Kidney capillary endothelial cell (primary cell): ENCODE measurements at places on chromosomes 12 and 14.

DNA sequence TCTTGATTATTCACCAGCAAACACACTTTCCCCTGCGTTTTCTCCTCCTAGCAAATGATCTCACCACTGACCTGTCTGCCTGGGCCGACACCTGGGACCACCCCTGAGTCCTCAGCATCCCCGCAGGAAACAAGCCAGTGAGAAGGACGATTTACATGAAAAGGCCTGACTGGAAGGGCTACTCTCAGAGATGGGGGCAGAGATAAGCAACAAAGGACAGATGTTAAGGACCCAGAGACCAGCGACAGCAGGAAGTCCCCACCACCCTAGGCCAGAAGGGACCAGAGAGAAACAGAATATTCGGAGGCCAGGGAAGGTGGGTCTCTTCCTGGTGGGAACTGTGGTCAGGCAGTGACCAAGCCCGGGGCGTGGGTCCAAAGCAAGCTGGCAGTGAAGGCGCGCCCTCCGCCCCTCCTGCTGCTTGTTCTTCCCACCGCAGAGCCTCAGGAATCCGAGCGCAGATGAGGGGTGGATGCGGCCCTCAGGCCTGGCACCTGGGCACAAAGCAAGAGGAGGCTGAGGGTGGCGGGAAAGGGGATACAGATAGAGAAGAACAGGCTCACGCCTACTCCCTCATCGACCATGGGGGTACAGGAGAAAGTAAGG lies 55.8 kb downstream of the STX2 start:
- DNase-seq = no peak

- DNase-seq = no peak
Measured at GRCh38 chr12:69334158-69334557, 14.0 kb upstream of the LYZ start.

DNA sequence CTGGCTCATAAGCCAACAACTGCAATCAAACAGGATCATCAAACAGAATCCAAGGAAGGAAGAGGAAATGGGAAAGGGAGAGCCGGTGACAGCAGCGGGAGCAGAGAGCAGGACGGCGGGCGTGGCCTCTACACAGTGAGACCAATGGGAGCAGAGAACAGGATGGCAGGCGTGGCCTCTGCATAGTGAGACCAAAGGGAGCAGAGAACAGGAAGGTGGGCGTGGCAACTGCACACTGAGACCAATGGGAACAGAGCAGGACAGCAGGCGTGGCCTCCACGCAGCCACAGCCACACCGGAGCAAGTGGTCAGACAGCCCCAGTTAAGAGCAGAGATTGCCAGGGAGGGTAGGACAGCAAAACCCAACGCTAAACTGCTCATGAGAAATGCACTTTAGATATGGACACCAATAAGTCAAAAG lies 16.4 kb downstream of the LRCOL1 start:
- peak; percentile 93 for DNase-seq

DNA sequence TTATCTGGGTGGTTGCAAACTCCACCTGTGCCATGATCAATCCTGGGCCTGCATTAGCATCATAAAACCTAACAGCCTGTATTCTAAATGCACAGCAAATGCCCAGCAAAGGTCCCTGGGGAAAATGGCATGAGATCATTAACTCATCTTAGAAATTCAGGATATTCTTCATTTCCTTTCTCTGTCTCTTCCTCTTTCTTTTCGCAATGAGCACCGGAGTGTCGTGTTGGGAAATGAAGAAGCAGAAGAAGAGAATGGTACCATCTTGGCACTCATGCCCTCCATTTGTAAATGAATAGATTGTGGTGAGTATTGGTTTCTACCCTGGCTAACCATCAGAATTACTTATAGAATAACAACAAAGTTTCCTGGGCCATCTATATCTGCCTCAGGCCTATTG lies 193.6 kb downstream of the GALC start:
- no peak for DNase-seq

DNA sequence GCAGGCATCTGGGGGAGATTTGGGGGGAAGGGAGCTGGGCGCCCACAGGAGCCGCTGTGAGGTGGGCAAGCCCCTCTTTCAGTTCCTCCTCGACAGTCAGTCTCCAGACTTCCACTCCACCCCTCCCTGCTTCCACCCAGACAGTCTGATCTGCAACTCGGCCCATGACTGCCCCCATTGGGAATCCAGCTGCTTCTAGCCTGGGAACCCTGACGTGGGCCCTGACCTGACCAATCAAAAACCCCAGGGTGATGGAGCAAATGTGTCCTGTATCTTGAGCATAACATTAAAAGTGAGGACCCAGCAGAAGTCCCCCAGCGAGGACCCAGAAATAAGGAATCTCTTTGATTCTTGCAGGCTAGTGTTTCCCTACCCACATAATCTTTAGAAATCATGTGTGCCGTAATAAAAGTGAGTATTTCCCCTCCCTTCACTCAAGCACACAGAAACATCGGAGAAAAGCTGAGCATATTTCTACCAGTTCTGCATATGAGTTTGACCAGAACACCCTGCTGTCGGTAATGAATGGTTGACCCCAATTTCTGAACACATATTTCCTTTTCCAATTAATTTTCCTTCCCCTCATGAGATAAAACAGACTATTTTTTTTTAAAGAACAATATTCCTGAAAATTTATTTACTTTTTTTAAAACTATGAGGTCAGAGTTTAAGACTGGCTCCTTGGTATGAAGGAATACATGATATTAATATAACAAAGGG lies 6.4 kb downstream of the SSH1 start:
- DNase-seq = peak; percentile 82

DNA sequence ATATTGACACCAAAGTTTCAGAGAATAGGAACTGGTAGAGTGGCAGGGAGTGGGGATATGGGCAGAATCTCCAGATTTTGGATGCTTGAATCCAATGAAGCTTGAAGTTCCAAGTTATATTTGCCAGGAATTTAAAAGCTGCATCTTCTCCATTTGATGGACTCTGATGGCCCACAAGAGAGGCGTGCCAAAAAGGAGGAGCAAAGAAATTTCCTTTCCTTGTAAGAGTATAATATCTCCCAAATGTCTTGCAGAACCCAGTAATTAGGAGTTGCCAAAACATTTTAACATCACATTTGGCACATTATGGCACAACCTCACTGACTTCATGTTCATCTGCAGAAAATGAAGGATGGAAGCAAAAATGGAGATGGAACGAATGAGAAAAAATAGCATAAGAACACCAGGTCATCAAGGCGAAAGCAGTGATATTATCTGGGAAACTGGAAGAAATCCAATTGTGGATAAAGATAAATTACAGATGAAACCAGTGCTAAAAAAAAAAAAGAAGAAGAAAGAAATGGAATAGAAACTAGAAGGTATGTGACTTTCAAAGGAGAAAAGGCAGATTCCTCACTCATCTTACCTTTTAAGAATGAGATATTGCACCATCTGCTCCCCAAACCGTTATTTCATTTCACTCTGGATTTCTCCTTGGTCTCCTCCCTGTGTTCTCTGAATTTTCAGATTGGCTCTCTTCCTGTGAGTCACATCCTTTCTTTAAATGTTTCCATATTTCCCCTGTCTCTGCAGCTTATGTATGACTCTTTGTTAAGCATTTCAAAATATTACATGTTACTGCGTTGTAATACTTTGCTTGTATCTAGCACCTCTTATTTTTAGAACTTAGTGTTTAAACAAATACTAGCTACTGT lies 13.5 kb upstream of the FLRT2 start:
- DNase-seq = peak; percentile 81

DNA sequence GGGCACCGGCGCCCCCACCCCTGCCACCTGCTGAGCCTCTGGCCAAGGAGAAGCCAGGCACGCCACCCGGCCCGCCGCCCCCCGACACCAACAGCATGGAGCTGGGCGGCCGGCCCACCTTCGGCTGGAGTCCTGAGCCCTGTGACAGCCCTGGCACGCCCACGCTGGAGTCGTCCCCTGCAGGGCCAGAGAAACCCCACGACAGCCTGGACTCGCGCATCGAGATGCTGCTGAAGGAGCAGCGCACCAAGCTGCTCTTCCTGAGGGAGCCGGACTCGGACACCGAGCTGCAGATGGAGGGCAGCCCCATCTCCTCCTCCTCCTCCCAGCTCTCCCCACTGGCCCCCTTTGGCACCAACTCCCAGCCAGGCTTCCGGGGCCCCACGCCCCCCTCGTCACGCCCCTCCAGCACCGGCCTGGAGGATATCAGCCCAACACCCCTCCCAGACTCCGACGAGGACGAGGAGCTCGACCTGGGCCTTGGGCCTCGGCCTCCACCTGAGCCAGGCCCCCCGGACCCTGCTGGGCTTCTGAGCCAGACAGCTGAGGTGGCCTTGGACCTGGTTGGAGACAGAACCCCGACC lies 6.5 kb downstream of the SETD1B start:
- no peak for DNase-seq

DNA sequence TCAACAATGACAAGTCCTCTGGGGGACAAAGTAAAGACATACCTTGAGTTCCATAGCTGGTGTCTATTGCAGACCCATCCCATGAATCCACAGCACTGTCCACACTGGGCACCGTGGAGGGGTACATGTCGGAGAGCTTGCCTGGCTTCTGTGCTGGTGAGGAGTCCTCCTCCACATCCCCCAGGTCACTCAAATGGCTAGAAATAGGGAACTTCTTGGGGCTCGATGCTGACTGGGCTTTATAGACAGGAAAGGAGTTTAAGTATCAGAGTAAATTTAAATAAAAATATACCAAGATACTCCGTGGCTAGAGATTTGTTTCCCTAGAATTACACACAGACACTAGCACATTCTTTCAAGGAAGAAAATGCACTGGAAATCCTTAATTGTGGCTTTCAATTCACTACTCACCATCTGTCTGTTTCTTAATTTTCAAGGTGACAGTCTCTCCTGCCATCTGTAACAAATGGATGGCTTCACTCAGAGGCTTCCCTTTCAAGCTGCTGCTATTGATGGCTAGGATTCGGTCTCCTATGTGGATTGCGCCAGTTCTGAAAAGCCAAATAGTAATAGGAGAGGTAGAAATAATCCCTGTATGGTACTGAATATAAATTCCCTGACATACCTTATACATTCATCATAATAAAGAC lies 90.1 kb downstream of the HELB start:
- no peak for DNase-seq

GRCh38 chr14:72549854-72550253 lies 344.0 kb downstream of the DPF3 start:
- DNase-seq = no peak

DNA sequence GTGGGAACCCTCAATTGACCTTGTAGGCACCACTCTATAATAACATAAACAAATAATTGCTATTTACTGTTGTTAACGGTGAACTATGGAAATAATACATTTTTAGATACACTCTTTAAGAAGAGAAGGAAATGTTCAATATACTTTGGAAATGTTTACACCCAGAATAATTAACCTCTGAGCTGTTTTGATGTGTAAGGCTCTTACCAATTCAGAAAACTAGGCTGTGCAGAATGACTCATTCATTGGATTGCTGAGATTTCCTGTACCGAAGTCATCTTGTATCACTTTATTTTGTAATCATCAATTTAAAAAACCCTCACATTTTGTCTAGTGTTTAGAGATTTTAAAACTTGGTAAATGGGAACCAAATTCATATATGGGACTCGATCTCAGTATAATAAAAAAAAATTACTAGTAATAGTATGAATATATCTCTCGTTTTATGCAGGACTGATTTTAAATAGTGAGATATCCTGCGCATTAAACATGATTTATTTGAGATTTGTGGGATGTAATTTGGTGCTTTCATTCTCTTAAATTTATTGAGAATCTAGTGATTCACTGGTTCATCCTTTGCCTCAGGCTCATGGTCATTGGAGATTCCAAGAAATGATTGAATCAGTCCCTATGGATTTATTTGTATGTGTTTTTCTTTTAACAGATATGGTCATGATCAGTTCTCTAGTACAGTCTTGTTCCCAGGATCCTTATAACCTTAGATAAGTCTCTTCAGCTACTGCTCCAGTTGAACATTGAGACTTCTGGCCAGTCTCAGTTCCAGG lies 3.9 kb downstream of the SAMD4A start:
- peak; percentile 66 for DNase-seq

GRCh38 chr14:24388474-24389179 lies 10.2 kb upstream of the NYNRIN start:
- DNase-seq = no peak

DNA sequence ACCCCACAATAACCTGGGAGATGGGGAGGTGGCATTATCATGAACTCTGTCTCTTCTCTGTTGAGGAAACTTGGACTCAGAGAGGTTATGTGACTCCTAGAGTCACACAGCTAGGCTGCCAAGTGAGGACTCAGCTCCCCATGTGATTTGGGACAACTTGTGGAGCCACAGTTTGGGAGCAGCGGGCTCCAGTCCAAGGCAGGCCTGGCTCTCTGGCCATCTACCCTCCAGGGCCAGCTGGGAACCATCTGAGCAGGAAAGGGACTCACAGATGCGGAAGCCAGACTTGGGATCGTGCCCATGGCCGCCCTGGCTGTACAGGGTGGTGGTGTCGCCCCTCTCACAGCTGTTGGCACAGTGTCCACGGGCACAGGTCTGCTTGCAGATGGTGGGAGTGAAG lies 59.1 kb downstream of the ISCA2 start:
- no peak for DNase-seq

DNA sequence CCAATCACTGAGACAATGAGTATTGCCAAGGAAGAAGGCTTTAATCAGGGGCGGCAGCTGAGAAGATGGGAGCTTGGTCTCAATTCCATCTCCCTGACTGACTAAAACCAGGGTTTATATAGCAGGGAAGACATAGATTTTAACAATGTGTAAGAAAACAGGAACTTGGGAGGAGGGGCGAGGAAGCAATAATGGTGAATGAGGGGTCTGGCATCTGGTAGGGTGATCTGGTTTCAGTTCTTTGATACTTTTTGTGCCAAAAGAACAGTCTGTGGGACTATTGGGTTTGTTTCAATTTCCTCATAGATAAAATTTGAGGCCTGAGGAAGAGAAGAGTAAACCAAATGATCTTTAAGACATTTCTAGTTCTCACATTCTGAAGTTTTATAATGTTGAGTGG lies 49.2 kb downstream of the FUT8 start:
- DNase-seq = no peak

- DNase-seq = peak; percentile 3
Measured at GRCh38 chr12:67025543-67026114, 243.5 kb upstream of the CAND1 start.

DNA sequence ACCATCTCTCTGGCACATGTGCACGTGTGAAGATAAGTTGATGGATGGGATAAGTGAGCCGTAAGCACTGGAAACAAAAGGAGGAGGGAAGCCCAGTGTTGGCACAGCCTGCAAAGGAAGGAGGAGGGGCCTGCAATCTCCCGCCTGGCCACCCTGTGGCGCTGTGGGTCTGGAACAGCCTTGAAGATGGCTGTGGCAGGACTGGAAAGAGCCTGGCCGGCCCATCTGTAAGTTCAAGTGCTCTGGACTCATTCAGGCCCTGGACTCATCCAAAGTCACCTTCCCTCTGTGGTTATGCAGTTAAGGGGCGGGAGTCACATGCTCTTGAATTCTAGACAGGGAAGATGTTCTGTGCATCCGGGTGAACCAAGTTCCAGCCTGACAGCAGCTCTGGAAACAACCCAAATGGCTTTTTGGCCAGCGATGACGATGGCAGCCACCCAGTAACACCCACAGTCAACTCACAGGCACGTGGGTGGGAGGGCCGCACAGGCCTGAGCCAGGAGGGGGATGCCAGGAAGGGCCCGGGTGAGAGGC lies 50.4 kb downstream of the CHGA start:
- no peak for DNase-seq
